ENCODE measurements at places on chromosomes 6 and 20. TPM values are rescaled to one million over a fixed set of nuclear protein-coding genes. Genes with fewer than 3 reads are reported as not detected.

DNA sequence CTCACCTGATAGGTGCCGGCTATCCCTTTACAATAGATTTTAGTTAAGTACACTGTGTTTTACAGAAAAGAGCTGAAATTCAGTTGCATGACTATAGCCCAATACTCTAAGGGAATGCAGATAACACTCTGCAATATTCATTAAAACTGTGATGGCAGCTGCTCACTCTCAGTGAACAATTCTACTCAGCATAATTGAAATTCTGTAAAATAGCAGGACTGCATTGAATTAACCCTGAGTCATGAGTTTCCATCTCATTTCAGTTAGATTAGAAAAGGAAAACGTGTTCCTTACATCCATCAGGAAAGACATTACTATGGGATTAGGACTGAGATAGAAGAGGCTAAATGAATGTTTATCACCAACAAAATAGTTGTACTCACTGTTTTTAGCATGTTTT is 613.3 kb upstream of the JAG1 start:
- no peaks in the 10 kb centered on the region for H3K4me1 ChIP-seq
- H3K36me3 ChIP-seq, result no peaks in the 10 kb centered on the region
- no peak overlapping the region for H3K27ac ChIP-seq

GRCh38 chr6:113318575-113318917 is 538.6 kb upstream of the MARCKS start:
- no peaks in the 10 kb centered on the region for H3K4me1 ChIP-seq
- DNase-seq, result no peak
- no peaks in the 10 kb centered on the region for H3K27me3 ChIP-seq

Gene DUSP15
- total RNA-seq, result 2.8 TPM

- no peaks in the 10 kb centered on the region for H3K4me1 ChIP-seq
- H3K27me3 ChIP-seq, result no peaks in the 10 kb centered on the region
- no peaks in the 10 kb centered on the region for H3K36me3 ChIP-seq
- no peak for DNase-seq
Observed at GRCh38 chr6:79704200-79704599, 73.1 kb downstream of the SH3BGRL2 start.

GRCh38 chr6:89310929-89311328 is 4.2 kb downstream of the GABRR2 start:
- DNase-seq, result no peak
- no peaks in the 10 kb centered on the region for H3K27me3 ChIP-seq
- no peak overlapping the region for H3K27ac ChIP-seq
- peaks cover 32% of the 10 kb centered on the region for H3K4me1 ChIP-seq
- H3K4me3 ChIP-seq, result no peak overlapping the region

DNA sequence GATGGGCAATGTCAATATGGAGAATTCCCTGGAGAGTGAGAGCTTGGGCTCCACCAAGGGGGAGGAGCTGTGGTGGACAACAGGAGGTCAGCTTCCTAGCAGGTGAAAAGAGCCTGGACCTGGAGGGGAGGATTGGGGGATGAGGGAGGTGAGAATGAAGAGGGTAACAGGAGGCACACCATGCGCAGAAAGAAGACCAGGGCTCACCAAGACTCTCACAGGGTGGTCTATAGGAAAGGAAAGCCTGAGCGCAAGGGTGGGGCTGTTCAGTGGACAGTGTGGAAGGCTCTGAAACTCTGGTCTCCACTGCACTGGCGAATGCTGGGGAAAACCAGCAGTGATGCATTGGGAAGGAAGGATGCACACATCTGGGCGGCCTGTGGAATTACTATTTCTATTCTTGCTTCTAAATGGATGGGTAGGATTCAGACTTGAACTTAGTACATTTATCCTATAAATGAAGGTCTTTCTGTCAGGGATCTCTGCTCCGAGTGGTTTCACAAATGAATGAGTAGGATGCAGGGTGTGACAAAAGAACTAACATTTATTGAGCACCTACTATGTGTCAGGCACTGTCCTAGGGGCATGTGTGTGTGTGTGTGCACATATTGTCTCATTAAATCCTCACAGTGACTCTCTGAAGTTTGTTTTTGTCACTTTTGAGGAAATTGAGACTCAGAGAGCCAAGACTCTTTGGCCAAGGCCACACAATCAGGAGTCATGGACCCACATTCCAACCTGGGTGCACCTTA is 152.7 kb downstream of the CD83 start:
- no peaks in the 10 kb centered on the region for H3K36me3 ChIP-seq
- H3K27ac ChIP-seq, result peak overlapping the region; percentile 23
- H3K27me3 ChIP-seq, result no peaks in the 10 kb centered on the region

DNA sequence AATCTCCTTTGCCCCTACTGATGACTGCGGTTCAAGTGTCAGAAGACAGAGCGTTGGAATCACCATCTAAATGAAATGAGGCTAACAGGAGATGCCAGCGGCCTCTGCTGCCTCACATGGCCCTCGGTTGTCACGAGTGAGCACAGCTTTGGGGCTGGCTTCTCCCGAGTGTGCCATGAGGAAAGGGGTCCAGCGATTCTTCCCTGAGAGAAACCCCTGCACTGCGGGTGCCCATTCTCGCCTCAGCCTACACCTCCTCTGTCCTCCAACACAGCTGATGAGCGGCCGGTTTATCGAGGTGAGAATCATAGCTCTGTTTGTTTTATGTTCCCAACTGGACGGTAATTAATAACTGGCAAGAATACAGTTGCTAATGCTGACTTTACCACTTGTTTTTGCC is 144.7 kb upstream of the RPS6KA2 start:
- no peaks in the 10 kb centered on the region for H3K27me3 ChIP-seq
- H3K4me3 ChIP-seq, result no peak overlapping the region
- peaks cover 9% of the 10 kb centered on the region for H3K4me1 ChIP-seq
- H3K27ac ChIP-seq, result no peak overlapping the region
- no peak for DNase-seq

DNA sequence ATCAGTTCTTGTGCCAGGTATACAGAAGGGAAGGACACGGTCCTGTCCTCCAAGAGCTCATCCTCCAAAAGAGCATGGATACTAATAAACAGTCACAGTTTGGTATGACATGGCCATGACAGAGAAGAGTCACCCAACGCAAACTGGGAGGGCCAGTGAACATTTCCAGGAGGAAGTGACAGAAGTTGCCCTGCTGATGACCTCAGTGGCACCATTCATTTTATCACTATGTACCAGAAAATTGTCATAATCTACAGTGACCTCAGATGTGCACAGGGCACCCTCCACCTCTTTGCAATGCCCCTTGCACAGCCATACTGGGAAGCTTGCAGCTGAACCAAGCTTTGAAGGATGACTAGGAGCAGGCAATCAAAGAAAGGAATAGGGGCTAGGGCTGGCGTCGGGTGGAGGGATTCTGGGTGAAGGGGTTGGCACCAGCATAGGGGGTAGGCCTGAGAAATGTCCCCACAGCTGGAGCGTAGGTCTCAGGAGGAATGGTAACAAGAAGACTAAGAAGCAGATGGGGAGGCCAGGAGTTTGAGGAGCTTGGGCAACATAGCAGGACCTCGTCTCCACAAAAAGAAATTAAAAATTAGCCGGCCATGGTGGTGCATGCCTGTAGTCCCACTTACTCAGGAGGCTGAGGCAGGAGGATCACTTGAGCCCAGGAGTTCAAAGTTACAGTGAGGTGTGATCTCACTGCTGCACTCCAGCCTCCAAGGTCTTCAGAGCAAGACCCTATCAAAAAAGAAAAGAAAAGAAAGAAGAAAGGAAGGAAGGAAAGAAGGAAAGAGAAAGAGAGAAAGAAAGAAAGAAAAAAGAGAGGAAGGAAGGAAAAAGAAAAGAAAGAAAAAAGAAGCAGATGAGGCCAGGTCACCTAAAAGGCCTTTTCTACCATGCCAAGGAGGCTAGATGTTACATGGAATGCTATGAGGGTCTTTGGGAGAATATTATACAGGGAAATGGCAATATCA is 65.3 kb upstream of the SNX9 start:
- no peak for DNase-seq
- H3K4me3 ChIP-seq, result no peak overlapping the region
- H3K27me3 ChIP-seq, result no peaks in the 10 kb centered on the region

DNA sequence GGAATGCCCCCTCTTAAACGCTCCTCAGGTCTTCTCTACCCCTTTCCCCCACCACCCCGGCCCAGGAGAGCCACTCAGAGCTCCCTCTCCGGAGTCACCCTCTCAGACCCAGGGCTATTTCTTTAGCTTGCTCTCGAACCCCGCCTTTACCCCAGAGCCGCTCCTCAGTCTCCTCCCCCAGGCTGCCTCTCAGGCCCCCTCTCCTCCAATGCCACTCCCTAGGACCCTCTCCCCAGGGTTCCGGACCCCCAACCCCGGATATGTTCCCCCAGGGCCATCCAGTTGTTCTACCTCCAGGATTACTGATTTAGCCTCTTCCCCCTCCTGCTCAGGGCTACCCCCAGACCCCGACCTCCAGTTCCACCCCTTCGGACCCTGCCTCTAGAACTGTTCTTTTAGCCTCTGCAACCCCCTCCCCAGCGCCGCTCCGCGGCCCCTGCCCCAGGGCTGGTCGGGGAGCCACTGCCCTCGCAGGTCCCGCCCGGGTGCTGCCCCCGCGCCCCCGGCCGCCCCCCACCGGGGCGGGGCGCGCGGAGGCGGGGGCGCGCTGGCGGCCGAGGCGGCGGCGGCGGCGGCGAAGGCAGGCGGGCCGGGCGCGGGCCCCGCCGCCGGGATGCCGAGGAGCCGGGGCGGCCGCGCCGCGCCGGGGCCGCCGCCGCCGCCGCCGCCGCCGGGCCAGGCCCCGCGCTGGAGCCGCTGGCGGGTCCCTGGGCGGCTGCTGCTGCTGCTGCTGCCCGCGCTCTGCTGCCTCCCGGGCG is at the start of gene MMP24:
Gene MMP24 (plus strand): TSS at position 565 of the 758 bp plus-strand sequence. CDS start 49 bp downstream, at position 614.
- no peak for DNase-seq
- peaks cover 15% of the 10 kb centered on the region for H3K36me3 ChIP-seq
- no peaks in the 10 kb centered on the region for H3K27me3 ChIP-seq
- H3K4me1 ChIP-seq, result no peaks in the 10 kb centered on the region
- peak within 1 kb of the TSS; percentile 24 for H3K4me3 ChIP-seq

- DNase-seq, result no peak
- H3K4me1 ChIP-seq, result no peaks in the 10 kb centered on the region
- H3K27ac ChIP-seq, result no peak overlapping the region
- no peaks in the 10 kb centered on the region for H3K27me3 ChIP-seq
Observed at GRCh38 chr6:103895136-103895535, 964.6 kb downstream of the HACE1 start.

DNA sequence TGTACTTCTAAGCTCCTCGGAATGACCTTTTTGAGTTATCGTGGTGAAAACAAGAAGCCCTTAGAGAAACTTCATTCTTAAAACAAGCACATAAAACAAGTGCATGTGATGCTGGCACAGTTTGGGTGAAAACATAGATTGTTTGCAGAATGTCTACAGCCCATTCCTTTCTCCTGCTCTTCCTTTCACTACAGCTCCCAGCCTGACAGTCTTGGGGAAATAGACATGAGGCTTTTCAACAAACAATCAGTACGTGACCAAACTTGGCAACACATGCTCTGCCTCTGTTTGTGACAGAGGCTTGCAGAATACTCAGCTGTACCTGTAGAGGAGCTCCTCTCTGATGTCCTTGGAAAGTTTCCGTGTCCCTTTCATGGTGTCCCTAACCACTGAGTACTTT is 321.6 kb downstream of the ZFAND3 start:
- no peaks in the 10 kb centered on the region for H3K36me3 ChIP-seq
- no peak overlapping the region for H3K27ac ChIP-seq
- DNase-seq, result no peak
- H3K27me3 ChIP-seq, result no peaks in the 10 kb centered on the region

- no peaks in the 10 kb centered on the region for H3K27me3 ChIP-seq
- H3K4me1 ChIP-seq, result no peaks in the 10 kb centered on the region
- no peak overlapping the region for H3K4me3 ChIP-seq
- no peaks in the 10 kb centered on the region for H3K36me3 ChIP-seq
- H3K27ac ChIP-seq, result no peak overlapping the region
- peak; percentile 24 for DNase-seq
Observed at GRCh38 chr20:57890202-57890800, 180.5 kb upstream of the PMEPA1 start.

Gene SMLR1
- total RNA-seq, result not detected

DNA sequence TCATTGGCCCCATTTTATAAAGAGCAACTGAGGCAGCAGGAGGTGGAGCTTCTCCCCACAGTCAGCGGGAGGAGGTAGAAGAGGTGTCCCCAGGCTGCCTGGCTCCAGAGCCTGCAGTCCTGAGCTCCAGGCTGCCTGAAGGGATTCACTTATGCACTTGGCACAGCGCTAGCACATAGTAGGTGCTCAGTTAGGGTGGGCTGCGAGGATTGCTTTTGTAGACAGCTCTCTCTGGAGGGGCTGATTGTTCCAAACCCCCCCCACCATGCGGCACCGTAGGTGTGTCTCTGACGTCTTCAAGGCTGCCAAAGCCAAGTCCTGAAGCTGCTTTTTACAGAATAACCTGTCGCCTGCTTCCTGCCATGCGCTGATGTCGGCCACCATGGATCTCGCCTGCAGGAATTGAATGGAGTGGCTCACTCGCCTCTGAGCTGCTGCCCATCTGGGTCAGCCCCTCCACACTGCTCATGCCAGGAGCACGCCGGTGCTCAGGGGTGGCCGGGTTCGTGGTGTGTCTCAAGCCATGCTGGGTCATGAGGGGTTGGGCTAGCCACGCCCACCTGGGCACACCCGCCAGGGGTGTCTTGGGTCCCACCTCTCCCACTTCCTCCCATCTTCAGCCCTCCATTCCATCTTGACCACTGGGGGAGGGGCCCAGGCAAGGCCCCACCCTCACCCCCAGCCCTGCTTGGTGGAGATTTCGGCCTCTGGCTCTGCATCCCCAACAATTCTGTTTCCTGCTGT is 59.8 kb downstream of the BCAS4 start:
- no peak overlapping the region for H3K27ac ChIP-seq
- peaks cover under 1% of the 10 kb centered on the region for H3K4me1 ChIP-seq
- no peak overlapping the region for H3K4me3 ChIP-seq
- DNase-seq, result no peak

GRCh38 chr20:18638768-18639167 is 50.9 kb downstream of the DTD1 start:
- no peak overlapping the region for H3K27ac ChIP-seq
- no peak for DNase-seq
- H3K4me3 ChIP-seq, result no peak overlapping the region
- H3K4me1 ChIP-seq, result no peaks in the 10 kb centered on the region
